ENCODE measurements at places on chromosomes 6 and 20.

DNA sequence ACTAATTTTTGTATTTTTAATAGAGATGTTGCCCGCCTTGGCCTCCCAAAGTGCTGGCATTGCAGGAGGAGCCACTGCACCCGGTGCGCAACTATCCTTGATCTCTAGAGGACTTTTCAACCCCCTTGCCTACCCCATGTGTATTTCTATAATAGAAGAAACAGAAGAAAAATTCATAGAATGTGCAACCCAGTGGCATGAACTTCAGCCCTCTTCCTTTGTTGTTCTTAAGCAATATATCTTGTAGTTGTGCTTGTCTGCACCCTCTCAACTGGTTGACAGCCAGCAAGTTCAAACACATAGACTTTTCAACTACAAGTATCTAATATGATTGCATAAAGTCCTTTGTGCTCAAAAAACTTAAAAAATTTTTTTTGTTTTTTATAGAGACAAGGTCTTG lies 72.3 kb upstream of the NCOA3 start:
- no peak for DNase-seq

- peak; percentile 87 for DNase-seq
Measured at GRCh38 chr6:155154158-155154830, 109.5 kb upstream of the CLDN20 start.

- DNase-seq, result no peak
Measured at GRCh38 chr6:30876039-30876730, 8.1 kb upstream of the DDR1 start.

GRCh38 chr20:4280731-4281130 lies 265.4 kb upstream of the RNF24 start:
- DNase-seq, result no peak

DNA sequence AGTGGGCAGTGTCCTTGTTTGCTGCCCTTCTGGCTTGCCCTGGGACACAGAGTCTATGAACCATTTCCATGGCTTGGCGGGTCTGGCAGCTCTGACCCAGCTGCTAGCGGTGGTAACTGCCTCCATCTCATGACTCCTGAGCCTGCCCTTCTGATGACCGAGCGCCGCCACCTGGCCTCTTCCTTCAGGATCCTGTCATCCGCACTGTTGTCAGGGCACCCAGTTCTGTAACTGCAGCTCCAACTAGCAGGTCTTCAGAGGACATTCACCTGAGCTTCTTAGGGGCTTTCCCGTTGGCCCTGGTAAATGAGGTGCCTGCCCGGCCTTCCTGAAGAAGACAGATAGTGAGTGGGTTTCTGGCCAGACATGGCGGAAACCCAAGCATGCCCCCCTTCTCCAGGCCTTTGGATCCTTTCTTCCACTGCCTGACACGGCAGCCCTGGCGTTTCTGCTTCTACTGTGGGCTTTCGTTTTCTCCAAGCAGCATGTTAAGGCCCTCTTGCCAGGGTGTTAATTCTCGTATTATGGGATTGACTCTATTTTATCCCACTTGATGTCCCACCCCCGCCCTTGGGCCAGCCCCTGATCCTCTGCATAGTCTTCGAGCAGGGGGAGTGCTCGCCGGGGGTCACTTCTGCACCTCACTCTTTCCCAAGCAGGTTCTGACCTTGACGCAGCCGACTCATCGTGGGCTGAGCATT lies 24.7 kb downstream of the PACSIN1 start:
- DNase-seq, result no peak

- DNase-seq, result peak; percentile 44
Measured at GRCh38 chr20:42082611-42083010, 464.4 kb upstream of the CHD6 start.

DNA sequence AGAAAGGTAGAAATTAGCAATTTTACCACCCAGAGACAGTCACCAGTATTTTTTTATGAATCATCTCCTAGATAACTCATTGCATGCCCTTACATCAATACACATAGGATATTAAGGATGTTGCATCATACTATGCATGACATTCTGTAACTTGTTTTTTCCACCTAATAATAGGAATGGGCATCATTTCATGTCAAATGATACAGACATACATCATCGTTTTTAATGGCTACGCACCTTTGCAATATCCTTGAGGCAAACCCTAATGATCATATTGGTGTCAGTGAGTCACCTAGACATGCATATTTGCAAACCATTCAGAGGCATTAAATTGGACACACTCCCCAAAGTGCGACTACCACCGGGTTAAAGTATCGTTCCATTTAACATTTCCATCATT lies 309.7 kb upstream of the AGPAT4 start:
- DNase-seq, result no peak

GRCh38 chr6:54255886-54256285 lies 52.4 kb upstream of the TINAG start:
- no peak for DNase-seq

DNA sequence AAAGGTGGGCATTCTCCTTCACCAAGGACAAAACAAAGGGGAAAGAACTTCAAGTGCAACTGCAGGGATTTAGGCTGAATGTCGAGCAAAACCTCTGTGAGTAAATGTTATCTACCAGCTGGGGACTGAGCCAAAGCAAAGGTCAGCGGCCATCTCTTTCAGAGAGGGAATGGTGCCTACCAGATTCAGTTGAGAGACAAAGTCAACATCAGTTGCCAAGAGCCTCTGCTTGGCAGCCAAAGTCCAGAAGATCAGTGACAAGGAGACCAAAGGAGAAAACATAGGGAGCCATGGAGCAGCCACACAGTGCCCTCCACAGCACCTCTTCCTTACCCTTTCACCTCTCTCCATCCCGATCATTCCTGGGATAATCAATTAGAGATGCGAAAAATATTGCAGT lies 472.5 kb downstream of the KIF16B start:
- no peak for DNase-seq

DNA sequence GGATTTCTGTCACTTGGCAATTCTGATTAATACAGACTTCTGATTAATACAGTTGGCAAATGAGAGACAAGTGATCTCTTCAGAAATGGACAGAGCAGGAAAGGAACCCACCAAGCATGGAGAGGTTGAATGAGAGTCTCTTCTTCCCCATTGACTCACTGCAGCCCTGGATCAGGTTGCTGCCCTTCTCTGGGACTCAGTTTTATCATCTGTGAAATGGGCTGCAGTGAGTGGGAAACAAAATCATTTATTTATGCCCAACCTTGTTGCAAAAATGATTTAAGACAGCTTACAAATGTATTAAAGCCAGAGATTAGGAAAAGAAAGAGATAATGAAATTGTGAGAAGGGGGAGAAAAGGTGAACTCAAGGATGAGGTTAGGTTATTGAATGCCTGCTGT lies 20.8 kb upstream of the RSPO4 start:
- no peak for DNase-seq
